ENCODE measurements at places on chromosomes 5 and 9.

- no peak for DNase-seq
Observed at GRCh38 chr9:26346942-26347477, 545.6 kb downstream of the CAAP1 start.

- DNase-seq = no peak
Observed at GRCh38 chr9:79667817-79668436, 96.2 kb downstream of the TLE4 start.

DNA sequence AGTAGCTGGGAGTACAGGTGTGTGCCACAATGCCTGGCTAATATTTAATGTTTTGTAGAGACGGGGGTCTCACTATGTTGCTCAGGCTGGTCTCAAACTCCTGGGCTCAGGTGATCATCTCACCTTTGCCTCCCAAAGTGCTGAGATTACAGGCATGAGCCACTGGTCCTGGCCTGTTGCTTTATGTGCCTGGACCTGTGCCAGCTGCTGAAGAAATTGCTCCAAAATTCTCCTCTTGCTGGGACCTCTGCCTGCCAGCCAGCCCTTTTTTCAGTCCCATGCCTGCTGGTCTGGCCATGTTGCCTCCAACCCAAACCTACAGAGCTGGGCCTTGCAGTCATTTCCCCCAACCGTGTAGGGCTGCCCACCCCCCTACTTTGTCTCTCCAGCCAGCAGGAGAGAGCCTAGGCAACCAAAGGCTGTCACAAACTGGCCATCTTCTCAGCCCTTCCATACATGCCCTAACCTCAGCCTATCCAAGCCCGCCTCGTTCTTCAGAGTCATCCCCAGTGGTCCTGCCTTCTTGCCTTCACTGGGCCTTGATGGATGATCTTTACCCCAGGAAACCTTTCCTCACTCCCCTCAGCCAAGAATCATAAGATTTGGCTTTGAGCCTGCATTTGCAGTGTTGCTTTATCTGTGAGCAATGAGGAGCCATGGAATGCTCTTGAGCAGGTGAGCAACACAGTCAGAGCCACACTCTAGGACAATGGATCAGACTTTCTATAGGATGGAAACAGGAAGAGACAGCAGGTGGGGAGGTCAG, 27.4 kb upstream of the SYNPO start:
- no peak for DNase-seq

- no peak for DNase-seq
Observed at GRCh38 chr5:118980017-118980416, 8.3 kb downstream of the DTWD2 start.

GRCh38 chr5:135329913-135330797, 68.9 kb downstream of the MACROH2A1 start:
- DNase-seq = no peak

GRCh38 chr9:136349546-136349945, 14.0 kb downstream of the DNLZ start:
- DNase-seq = no peak

Measured in suppressor macrophage treated with lipopolysaccharide for 1 hour (primary cell).